DMS79 treated with DMSO at 0.1 percent for 48 hours (cell line): ENCODE measurements at places on chromosomes 1 and 21.

DNA sequence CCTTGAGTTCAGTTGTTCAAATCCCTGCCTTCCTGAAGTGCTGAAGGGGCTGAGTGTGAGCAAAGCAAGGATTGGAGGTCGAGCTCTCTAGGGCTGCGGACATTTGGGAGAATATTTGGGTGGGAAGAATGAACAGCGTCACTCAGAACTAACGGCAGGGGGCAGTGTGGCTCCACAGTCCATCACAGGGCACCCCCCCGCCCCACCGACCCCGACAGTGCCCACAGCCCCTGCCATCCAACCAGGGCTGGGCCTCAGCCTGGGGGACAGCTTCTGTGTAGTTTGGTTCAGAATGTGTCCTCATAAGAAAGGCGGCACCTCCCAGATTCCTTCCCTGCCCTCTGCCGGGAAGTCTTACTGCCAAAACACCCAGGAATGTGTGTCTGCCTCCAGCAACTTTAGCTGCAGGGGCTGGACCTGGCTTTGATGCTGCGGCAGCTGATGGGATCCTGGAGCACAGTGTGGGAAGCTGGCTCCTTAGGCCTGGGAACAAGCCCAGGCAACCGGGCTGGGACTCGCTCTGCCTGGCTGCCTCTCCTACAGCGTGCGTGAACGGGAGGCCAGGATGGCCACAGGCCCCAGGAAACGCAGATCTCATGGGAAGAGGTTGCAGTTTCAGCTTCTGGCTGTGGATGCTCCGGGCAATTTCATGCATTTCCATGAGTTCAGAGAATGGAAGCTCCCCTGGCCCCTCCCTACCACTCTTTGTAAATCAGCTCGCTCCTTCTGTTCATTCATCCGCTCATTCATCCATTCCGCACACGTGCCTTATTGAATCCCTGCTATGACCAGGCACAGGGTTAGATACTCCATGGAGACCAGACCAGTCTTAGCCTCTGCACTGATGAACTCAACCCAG, 104.9 kb upstream of the TMPRSS2 start:
- DNase-seq: peak; percentile 69

GRCh38 chr1:25861316-25862286, 2.3 kb upstream of the AUNIP start:
- DNase-seq: no peak

DNA sequence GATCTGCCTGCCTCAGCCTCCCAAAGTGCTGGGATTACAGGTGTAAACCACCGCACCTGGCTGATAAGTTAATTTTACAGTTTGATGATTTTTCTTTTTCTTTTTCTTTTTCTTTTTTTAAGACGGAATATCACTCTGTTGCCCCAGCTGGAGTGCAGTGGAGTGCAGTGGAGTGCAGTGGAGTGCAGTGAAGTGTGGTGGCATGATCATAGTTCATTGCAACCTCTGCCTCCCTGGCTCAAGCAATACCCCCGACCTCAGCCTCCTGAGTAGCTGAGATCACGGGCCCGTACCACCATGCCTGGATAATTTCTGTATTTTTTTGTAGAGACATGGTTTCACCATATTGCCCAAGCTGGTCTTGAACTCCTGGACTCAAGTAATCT, 84.4 kb upstream of the CXADR start:
- DNase-seq: peak; percentile 64

DNA sequence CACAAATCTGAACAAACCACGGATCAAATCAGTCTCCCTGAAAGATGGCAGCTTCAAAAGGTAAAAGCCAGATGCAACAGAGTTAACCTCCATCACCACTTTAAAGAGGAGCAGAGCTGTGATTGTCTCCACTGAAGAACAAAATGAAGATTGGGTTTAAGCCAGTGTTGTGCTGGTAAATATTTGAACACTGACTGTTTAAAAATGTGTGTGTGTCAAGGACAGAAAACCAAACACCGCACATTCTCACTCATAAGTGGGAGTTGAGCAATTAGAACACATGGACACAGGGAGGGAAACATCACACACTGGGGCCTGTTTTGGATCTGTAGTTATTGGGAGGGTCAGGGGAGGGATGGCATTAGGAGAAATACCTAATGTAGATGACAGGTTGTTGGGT, 83.9 kb downstream of the ST6GALNAC5 start:
- no peak for DNase-seq

GRCh38 chr1:75097654-75098053, 36.5 kb upstream of the LHX8 start:
- no peak for DNase-seq

DNA sequence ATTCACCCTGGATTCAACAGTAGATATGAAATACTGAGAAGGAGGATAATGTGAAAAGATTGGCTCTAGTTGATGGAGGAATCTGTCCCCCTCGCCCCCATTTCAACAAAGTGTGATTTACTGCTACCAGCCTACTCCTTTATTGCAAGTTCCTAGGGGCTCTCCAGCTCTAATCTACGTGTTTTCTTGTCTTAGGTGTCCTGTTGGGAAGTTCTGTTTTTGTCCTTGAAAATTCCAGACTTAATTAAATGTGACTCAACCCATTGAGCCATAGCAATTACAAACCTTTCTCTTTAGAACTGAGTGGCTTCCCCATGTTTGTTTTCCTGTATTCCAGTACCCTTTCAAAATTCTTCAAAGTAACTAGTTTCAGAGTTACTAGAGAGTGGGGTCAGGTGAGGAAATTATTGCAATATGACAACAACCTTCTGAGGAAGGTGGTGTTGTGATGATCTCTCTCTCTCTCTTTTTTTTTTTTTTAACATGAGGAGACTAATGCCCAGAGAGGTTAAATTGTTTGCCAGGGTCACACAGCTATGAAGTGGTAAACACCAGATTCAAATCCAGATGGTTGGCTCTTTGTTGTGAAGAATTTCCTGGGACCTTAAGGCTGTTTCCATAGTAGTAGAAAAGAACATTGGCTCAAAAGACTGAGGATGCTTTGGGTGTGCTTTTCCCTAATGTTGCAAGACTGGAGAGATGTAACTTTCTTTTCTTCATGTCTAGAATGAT, 3.5 kb downstream of the RGL1 start:
- no peak for DNase-seq

DNA sequence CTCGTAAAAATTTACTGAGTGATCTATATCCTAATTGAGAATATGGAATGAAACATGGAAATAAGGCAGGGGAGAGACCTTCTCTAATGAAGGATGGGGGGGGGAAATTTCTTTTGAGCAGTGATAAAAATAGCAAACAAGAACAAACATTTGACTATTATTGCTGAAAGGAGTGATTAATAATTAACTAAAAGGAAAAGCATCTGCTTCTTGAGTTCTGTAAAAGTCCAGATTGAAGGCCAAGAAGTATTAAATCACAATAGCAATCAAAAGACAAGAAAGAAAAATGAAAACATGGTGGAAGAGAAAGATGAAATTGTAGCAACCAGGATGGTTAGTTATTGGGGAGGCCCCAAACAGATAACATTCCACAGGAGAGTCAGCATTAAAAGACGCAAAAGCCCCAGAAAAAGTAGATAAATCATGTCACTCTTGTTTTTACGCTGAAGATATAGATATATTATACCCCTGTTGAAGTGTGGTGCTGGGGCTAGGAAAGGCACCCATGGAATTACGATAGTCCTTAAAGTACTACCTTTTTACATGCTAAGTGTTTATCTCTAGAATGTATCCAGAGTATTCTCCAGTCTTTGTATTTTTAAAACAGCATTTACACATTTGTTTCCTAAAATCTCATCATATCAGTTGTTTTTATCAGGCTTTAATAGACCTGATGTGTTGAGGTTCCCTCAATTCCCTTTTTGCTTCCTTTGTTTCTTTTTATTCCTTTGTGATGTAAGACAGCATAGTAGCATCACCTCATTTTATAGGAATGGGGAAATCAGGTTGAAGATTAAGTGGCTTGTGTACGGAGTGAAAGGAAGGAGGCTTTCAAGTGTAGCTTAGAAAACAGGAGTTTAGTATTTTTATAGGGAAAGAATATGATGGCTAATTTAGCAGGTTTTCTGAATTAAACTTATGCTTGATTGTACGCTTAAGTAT, 28.9 kb downstream of the DISP1 start:
- no peak for DNase-seq

DNA sequence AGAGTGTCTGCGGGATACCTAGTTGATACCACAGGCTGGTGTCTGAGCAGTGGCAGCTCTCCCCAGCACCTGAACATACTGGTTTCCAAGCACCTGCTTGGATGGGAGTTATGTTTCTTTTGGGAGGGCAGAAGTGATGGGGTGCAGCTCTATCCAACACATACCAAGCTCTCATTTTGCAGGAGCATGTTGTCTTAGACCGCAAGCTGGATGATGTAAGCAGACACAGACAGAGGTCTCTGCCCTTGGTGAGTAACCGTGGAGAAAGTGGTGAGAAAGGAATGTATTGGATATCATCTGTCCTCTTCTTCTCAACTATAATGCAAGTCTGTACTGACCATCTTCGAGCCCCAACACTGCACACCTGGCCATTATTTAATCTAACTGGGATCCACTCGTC, 37.4 kb downstream of the ZNF496 start:
- no peak for DNase-seq

DNA sequence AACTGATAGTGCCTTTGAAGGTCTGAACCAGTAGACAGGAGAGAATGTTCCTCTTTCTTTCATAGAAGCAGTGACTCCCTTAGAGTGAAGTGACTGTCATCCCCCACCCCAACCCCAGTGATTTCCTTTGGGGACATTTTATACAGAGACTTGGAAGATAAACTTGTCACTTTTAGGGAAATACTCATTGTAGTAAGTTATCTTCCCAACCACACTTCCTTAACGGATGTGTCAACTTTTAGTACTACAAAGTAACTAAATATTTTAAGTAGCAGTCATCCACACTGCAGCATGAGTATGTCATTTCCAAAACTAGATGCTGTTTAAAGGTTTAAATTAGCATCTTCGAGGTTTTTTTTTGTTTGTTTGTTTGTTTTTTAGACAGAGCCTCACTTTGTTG, 13.7 kb downstream of the LRRC8B start:
- DNase-seq: no peak

GRCh38 chr1:47791879-47792608, 205.1 kb downstream of the TRABD2B start:
- no peak for DNase-seq

GRCh38 chr1:93620841-93621210, 60.8 kb downstream of the BCAR3 start:
- no peak for DNase-seq

- DNase-seq: no peak
These were observed 2.7 kb upstream of the CDC42BPA start for GRCh38 chr1:227321035-227321434.

- no peak for DNase-seq
These were observed 75.0 kb downstream of the CEP350 start for GRCh38 chr1:180029524-180030135.

GRCh38 chr21:42161401-42161955, 57.5 kb upstream of the ABCG1 start:
- no peak for DNase-seq

- no peak for DNase-seq
These were observed 59.0 kb upstream of the C1orf53 start for GRCh38 chr1:197843401-197843800.

DNA sequence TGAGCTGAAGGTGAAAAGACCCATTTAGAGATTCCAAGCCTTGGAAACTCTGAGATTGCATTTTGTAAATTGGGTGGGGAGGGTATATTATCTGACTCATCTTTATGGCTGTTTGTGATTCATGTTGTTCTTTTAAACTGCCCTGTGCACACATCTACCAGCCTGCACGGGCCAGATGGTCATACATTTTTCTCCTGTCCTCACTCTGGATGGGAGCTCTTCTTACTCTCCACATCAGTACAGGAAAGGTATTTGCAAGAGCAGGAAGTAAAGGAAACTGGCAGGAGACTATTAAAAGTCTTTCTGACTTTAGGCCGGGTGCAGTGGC, 14.3 kb upstream of the NMNAT2 start:
- no peak for DNase-seq

DNA sequence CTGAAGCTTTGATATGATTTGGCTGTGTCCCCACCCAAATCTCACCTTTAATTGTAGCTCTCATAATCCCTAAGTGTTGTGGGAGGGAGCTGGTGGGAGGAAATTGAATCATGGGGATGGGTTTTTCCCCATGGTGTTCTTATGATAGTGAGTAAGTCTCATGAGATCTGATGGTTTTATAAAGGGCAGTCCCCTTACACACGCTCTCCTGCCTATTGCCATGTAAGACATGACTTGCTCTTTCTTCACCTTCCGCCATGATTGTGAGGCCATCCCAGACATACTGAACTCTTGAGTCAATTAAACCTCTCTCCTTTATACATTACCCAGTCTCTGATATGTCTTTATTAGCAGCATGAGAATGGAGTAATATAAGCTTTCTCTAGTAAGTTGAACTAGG, 261.9 kb downstream of the HLX start:
- DNase-seq: no peak

- no peak for DNase-seq
These were observed 54.1 kb downstream of the PALMD start for GRCh38 chr1:99700020-99700419.

DNA sequence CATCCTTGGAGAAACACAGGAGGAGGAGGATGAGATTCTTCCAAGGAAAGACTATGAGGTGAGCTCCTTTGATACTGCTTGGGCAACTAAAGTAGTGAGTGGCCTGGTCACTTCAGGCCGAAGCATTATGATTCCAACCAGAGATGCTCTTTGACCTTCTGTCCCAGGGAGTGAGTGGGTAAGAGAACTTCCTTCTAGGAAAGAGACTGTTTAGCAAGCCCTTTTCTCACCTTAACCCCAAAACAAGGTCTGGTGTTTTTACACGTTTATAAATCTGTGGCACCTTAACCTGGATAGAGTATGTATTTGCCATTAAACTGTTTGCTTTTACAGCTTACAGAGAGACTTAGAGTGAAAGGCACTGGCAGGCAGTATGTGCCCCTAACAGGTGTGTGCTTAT, 1.1 kb downstream of the CLCN6 start:
- DNase-seq: no peak

- no peak for DNase-seq
These were observed 10.1 kb upstream of the PARP1 start for GRCh38 chr1:226417830-226418546.

DNA sequence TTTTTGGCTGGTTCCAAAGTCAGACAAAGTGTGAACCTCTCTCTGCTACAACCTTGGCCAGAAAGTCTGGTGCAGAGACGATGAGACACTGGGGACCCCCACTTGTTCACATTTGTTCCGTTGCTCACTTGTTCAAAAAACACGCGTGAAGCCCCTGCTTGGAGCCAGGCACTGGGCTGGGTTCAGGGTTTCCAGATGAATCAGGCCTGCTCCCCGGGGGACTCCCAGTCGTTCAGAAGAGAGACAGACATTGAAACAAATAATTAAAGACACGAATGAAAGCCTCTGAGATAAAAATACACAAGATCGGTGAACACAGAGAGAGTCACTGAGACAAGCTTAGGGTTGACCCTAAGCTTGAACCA, 101.5 kb upstream of the RUNX3 start:
- no peak for DNase-seq

- no peak for DNase-seq
These were observed 23.9 kb downstream of the PRRC2C start for GRCh38 chr1:171509191-171509590.

- no peak for DNase-seq
These were observed 161.6 kb upstream of the RAB4A start for GRCh38 chr1:229109320-229109761.

DNA sequence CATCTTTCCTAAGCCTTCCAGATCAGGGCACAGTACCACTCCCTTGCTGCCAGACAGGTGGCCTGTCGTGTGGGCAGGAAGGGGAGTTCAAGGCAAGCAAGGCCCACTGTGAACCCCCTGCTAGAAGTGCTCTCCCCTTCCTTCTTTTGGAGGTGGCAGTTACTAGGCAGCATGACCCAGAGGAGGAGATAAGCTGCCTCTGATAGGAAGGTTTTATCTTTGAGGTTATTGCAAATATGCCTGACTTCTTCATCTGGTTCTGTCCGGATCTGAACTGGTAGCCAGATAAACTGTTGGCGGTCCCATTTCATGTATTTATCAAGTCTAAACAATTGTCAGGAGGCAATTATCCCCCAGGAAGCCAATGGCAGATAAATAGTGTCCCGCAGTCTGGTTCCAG, 198.2 kb upstream of the LMO4 start:
- no peak for DNase-seq
